ENCODE measurements at places on chromosomes 7 and 10.

- DNase-seq, result peak; percentile 70
Observed at GRCh38 chr10:114045136-114046086, 1.7 kb downstream of the ADRB1 start.

DNA sequence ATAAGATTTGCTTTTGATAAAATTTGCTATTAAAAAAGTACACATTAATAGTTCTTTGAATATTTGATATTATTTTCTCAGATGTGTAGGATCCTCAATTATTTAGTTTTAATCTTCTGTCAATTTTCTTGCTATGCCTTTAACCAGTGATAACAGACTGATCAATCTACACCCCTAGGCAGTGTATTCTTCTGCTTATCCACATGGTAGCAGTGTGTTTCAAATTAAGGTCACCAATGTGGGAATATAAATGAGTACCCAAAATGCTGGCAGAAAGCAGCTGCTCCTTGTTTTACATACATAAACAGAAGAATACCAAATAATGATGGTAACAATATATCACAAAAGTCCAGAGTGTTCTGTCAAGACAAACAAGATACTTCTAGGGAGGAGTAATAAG is 87.0 kb downstream of the SKAP2 start:
- DNase-seq, result no peak

GRCh38 chr10:133379152-133379800 is at the start of gene PAOX:
Gene PAOX, plus strand, starts transcription at chr10:133379262. Its CDS starts 55 bp downstream, at chr10:133379317.
- peak; percentile 91 for DNase-seq

DNA sequence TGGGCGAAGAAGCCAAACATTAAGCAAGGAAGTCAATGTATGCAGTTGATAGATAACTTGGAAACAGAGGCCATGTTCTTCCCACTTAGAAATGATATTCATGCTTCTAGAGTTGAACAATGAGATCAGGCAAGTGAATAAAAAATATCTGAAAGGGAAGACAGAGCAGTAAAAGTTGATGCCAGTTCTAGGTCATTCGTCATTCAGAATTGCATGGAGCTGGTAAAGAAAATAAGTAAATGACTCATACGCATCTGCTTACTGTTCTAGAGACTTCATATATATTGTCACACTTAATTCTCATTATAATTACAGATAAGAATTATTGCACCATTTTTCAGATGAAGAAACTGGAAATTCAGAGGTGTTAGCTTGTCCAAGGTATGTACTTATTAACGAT is 158.9 kb upstream of the FERD3L start:
- DNase-seq, result no peak

- no peak for DNase-seq
Observed at GRCh38 chr7:8481752-8482446, 48.5 kb downstream of the NXPH1 start.

DNA sequence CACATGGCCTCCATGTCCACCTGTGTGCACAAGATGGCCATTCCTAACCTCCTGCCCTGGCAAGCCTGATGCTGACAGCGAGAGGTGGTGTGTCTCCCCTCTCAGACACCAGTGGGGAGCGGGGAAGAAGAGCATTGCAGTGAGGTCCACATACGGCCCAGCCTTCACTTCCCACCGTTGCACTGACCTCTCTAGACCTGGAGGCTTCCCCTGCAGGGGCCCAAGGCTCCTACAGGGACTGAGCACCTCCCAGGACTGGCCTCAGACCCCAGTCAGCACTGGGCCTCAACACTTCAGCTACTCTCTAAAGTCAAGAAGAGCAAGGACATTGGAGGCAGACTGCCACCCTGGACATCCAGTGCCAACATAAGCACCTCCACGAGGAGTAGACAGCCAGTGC is 15.9 kb downstream of the STK32C start:
- no peak for DNase-seq

GRCh38 chr7:21044913-21045568 is 258.4 kb upstream of the SP8 start:
- no peak for DNase-seq

- peak; percentile 94 for DNase-seq
Observed at GRCh38 chr10:43362191-43362839, 9.1 kb upstream of the FXYD4 start.

GRCh38 chr10:33052263-33052875 is 94.3 kb upstream of the ITGB1 start:
- no peak for DNase-seq

GRCh38 chr7:134781171-134781570 is 1.7 kb downstream of the CALD1 start:
- no peak for DNase-seq

DNA sequence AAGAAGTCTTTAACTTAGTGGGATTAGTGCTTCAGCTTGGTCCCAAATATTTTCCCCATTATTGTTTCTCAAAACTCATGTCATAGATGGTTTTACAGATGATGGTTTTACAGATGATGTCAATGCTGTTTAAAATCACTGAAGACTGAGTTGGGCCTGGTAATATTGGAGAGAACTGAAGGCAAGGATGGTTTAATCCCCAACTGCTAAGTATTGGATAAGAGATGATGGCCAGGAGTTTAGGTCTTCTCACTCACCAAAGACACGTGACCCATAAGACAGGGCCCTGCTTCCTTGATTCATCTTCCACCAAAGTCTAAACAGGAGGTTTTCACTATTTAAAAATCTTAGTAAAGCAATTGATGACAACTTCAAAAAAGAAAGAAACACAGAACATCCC is 56.3 kb downstream of the VWA2 start:
- DNase-seq, result no peak

DNA sequence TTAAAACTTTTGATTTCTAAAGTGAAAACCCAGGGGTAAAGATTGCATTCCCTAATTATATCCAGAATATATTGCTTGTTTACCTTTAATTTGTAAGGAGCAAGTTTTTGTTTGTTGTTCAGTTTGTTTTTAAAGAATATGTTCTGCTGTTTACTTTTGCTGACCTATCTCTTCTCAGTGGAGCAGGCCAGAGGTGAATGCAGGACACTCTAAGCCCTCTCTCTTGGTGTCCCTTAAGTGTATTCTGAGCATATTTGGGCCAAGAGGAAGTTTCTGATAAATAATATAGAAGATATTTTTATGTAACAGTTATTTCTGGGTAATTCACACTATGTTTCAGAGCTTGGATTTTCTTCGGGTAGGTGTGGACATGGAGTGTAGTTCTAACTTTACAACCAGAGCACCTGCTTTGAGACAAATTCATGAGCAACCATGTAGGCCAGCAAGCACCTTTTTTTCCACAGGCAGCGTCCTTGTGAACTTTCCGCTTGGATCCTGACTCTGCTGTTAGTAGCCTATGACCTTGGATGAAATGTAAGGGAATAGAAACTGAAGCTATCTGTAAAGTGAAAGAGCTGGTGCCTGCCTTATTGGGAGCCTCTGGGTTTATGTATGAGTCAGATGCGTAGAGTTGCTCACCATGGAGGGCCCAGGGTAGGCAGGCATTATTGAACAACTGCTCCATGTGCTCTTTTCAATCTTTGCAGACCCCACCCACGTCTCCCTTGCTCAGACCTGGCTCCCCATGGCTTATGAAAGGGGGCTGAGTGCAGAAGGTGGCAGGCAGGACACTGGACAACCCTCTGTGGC is 16.1 kb downstream of the OGDH start:
- peak; percentile 36 for DNase-seq

DNA sequence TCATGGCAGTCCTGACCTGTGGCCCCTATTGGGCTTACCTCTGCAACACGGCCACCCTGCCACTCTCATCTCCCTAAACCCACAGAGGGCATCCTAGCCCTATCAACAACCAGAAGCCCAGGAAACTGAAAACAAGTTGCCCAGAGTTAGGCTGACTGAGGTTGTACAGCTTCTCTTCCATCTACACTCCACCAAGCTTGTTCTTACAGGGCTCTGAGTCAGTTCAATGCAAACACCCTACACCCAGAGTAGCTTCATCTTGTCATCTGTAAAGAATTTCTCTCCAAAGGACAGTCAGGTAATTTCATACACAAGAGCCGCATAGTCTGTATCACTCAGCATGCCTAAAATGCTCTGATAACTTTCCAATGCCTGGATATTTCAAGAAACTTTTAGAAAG is 175.4 kb downstream of the ARID5B start:
- no peak for DNase-seq

- DNase-seq, result no peak
Observed at GRCh38 chr10:127157506-127158200, 38.7 kb downstream of the INSYN2A start.

DNA sequence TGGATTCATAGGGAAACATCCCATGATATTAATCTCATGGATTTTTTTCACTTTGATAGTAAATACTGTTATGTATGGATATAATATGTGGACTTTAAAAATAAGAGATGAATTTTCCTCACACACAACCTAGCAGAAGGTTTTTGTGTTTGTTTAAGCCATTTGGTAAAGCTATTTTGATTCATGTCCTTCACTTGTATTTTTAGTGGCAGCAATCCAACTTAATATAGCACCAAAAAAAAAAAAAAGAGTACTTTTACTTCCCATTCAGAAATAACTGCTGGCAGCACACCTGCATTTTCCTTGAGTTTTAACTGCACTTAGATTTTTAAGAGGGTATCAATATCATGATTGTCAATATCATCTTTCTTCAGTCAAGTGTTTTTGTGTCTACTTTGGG is 60.0 kb downstream of the MCMBP start:
- DNase-seq, result no peak

GRCh38 chr7:29444267-29444666 is 119.4 kb upstream of the PRR15 start:
- DNase-seq, result no peak

DNA sequence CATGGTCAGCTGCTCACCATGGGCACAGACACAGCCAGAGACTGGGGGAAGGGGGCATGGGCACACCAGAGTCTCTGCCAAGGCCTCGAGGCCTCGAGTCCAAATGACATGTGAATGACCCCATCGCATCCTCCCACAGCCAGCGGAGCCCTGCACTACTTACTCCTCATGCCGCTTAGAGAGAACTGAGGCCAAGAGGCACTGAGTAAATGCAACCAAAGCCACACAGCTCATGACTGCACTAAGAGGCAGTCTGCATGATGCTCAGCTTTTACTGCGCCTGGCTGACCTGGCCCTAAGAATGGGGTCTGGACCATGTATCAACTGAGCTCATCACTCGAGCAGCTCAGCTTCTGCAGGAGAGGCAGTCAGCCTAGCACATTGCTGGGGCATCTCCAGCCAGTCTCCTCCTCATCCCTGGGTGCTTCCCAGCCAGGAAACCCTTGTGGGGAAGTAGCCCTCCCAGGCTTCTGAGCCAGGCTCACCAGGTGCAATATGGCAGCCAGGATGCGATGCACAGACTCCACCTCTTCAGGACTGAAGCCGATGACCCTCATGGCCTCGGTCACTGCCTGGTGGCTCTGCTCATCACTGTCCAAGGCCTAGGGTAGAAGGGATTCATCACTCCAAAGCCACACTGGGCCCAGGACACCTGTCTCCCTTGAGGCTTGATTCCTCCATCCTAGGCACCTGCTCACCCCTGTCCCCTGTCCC is 7.5 kb downstream of the MYO1G start:
- DNase-seq, result no peak

DNA sequence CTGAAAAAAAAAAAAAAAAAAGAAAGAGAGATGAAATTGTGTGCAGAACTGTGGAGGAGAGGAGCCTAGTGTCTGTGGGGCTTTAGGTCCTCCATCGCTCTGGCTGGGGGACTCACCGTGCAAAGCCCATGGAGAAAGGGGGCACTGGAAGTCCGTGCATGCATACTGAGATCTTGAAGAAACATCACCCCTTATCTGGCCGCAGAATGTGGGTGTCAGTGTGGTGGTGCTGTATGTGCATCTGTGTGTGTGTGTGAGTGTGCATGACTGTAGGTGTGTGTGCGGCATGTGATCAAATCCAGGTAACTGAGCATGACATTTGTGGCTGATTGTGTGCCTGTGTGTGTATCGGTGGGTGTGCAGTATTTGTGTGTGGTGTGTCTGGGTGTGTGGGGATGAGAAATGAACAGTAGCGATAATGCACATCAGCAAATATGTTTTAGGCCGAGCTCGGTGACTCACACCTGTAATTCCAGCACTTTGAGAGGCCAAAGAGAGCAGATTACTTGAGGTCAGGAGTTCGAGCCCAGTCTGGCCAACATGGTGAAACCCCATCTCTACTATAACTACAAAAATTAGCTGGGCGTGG is 8.8 kb upstream of the CLDN3 start:
- DNase-seq, result no peak

DNA sequence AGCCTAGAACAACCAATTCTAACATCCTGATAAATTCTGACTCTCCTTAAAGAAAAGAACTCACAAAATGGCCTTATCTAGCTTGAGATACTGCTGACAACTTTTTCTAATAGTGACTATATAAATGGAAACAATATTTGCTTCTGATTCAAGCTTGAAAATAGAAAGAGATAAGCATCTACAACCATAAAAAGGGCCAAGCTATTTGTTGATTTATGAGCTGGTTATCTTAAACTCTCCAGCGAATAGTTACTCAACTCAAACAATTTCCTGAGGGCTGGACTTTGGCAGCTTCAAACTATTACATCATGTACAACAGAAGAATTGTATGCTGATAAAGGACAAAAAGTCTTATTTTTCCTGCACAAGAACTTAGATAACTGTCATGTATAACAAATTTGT is 4.6 kb downstream of the USP54 start:
- DNase-seq, result no peak

- DNase-seq, result no peak
Observed at GRCh38 chr7:99029466-99030435, 114.2 kb downstream of the SMURF1 start.

GRCh38 chr10:478471-479245 is 210.8 kb downstream of the DIP2C start:
- DNase-seq, result no peak

DNA sequence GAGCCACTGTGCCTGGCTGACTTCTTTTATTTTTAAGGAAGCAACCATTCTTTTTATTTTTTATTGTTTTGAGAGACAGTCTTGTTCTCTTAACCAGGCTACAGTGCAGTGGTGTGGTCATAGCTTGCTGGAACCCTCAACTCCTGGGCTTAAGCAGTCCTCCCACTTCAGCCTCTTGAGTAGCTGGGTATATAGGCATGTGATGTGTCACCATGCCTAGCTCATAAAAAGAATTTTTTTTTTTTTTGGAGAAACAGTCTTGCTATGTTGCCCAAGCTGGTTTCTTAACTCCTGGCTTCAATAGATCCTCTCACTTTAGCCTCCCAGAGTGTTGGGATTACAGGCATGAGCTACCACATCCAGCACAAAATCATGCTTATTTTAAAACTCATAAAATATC is 5.8 kb downstream of the MCU start:
- no peak for DNase-seq

GRCh38 chr10:117653170-117653515 is 110.6 kb downstream of the EMX2 start:
- DNase-seq, result peak; percentile 72

DNA sequence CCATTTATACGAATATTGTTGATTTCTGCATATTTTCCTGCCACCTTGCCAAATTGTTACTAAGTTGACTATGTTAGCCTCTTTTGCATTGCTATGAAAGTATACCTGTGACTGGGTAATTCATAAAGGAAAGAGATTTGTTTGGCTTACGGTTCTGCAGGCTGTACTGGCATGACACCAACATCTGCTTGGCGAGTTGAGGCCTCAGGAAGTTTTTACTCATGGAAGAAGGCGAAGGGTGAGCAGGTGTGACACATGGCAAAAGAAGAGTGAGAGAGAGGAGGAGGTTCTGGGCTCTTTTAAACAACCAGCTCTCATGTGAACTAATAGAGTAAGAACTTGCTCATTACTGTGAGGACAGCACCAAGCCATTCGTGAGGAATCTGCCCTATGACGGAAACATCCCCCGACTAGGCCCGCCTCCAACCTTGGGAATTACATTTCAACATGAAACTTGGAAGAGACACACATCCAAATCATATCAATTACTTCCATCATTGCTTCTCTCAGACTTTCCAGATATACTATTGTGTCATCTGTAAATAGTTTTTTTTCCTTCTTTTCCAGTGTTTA is 8.4 kb downstream of the RALA start:
- no peak for DNase-seq

- no peak for DNase-seq
Observed at GRCh38 chr7:85776691-85777345, 590.0 kb upstream of the SEMA3D start.

Data from GM13977 (cell line).